ENCODE measurements at places on chromosomes 1 and 21. TPM values are rescaled to one million over a fixed set of nuclear protein-coding genes. Genes with fewer than 3 reads are reported as not detected.

Gene PERM1
- not detected for total RNA-seq

Gene LHX8
- not detected for total RNA-seq

Gene PPP1R8
- total RNA-seq, result 80.1 TPM

Gene TDRD5
- total RNA-seq, result not detected

Gene KRTAP13-2
- not detected for total RNA-seq

Gene DPT
- total RNA-seq, result not detected

Gene HCRTR1
- total RNA-seq, result not detected

Gene ZNF678
- total RNA-seq, result 4.8 TPM
